ENCODE measurements at places on chromosomes 7 and 10.
A peak's percentile ranks its signal among the peaks of the same experiment; 100 is the strongest.

- DNase-seq = no peak
These were observed 371.8 kb downstream of the PAXIP1 start for GRCh38 chr7:154631162-154631561.

DNA sequence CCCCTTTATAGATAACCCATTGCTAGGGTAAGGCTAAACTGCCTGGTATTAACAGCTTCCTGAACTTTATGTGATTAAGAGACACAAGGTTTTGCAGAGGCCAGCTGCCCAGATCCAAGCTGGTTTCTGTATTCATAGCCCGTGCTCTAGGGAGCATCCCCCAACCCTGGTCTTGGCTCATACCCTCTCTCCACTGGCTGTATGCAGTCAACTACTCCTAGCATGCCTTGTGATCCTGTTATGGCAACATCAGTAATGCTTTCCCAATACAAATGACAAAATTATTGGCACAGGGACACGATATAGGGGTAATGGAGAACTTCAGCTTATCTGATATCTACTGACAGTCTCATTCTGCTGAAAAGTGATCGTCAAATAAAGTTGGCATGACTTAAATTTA is 202.8 kb upstream of the MKLN1 start:
- no peak for DNase-seq

GRCh38 chr7:154598864-154599263 is 404.1 kb downstream of the PAXIP1 start:
- no peak for DNase-seq

DNA sequence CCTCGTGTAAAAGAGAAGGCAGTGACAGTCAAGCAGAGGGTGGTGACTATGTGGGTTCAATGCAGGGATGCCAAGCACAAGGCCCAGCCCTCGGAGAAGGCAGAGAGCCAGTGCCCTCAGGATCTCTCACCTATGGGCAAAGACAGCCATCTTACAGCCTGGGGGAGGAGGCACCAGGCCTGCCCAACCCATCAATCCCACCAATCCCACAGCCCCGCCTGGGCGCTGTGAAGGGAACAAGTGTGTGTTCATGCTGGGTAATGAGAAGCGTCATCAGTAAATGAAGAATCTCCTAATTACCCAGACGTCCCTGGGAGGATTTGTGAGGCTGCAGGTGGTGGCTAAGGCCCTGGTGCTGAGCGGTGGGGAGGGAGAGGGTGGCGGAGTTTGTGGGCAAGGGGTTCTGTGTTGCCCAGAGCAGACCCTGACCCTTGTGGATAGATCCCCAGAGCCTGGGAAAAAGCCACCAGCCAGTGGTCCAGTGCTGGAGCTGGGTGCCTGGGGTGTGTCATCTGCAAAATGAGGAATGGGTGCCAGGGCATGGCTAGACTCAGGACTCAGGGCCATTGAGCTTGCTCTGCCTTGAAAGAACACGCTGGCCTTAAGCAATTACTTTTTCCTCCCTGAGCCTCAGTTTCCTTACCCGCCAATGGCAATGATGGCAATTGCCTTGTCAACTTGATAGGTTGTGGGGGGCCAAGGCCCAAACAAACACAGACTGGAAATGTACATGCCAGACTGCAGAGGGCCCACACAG is 128.1 kb upstream of the UNC5B start:
- DNase-seq = peak; percentile 3

- DNase-seq = no peak
These were observed 162.8 kb downstream of the ELMO1 start for GRCh38 chr7:37285706-37286453.

DNA sequence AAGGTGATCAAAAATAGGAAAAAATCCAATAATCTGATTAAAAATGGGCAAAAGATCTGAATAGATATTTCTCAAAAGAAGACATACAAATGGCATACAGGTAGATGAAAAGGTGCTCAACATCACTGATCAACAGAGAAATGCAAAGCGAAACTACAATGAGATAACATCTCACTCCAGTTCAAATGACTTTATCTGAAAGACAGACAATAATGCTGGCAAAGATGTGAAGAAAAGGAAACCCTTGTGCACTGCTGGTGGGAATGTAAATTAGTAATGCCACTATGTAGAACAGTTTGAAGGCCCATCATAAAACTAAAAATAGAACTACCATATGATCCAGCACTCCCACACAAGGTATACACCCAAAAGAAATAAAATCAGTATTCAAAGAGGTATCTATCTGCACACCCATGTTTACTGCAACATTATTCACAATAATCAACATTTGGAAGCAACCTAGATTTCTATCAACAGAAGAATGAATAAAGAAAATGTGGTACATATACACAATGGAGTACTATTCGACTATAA is 85.0 kb downstream of the LRRN3 start:
- no peak for DNase-seq

- peak; percentile 83 for DNase-seq
These were observed 16.9 kb upstream of the ZFAND2A start for GRCh38 chr7:1176891-1177373.

DNA sequence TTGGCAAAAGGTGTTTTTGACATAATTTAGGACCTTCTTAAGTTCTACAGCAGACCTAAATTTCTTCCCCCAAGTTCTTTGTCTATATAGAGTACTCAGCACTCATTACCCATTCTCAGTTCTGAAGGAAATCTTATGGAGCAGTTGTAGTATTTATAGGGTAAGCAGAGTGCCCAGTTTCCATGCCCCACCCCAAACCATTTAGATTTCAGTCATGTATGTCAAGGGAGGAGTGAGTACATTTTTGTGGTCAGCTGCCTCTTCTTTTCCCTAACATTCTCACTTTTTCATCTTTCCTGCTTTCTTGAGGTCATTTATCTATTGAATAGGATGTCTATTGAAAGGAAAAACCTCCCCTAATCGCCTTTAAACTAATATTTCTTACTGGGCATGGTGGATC is 83.3 kb downstream of the KAT6B start:
- no peak for DNase-seq

DNA sequence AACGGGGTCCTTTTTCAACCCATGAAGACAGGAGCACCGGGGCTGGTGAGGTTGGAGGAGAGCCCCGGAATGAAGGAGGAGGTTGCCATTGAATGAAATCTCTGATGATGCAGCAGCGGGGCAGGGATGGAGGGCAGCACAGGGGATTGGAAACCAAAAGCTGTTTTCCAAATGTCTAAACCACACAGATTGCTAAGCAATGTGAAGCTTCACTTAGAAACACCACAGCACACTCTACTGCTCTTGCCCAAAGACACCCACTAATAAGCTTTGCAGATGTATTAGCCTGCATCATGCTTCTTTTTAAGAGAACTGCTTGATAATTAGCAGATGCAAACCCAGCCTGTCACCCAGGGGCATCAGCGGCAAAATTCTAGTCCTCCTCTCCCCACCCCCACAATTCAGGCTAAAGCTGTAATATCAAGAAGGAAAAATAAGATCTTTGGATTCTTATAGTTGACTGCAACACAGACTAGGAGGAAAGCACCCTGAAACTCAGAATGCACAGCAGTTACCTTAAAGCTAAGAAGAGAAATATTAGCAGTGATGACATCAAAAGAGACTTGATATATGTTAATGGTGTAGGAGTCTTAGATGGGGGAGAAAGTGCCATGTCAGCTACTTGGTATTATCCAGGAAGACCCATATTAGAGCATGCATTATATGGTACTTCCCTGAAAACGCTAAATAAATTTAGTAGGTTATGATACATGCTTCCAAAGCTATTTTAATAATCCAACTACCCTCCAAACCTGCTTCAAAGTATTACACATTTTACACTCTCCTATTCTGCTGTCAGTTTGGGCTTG is 666.7 kb downstream of the KCNMA1 start:
- DNase-seq = no peak

DNA sequence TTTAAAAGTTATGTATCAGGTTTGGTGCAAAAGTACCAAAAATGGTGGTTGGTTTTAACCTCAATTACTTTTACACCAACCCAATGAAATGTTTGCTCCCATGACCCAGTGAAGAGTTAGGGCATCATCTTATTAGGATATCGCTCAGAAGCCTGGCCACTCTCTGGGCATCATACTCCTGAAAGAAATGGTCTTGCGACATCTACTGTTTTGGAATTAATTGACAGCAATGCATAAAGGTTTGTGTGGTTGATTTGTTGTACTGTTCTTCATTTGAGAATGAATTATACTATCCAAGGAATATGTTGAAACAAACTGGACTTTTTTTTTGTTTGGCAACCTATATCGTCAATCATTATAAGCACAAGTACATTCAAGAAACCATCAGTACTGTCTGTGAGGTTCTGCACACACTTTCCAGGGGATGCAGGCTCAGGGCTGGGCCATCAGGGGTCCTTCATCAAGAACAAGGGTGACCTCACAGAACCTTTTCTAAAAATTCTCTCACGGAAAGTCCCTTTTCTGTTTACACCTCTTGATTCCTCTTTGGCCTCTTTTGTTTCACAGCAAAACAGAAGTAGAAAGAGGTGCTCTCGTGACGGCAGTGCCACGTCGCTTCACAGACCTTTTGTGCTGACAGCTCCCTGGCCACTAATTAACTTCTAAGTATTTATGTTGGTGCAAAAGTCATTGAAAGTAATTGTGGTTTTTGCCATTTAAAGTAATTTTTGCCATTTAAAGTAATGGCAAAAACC is 117.2 kb upstream of the KLF6 start:
- no peak for DNase-seq

- DNase-seq = no peak
These were observed 136.0 kb upstream of the FAM20C start for GRCh38 chr7:56291-56913.

DNA sequence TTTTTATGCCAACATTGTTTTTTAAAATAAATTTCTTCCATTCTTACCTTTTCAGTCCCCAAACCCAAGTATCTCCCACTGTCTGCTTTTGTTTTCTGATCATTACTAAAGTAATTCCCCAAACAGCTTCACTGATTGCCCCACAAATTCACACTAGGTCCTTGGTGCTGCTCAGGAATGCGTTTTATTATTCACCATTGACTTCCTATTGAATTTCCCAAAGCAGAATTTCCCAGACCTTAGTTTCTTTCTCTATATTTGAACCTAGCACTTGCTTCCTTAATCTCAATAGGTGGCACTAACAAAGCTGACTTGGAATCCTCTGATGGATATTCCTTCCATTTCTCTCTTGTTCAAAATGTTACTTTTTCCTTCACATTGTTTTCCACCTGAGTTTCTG is 52.2 kb downstream of the FZD1 start:
- DNase-seq = no peak

- DNase-seq = peak; percentile 93
These were observed 1.5 kb downstream of the PTPN12 start for GRCh38 chr7:77538281-77539212.

- no peak for DNase-seq
These were observed 2.7 kb downstream of the KRIT1 start for GRCh38 chr7:92242972-92243371.

DNA sequence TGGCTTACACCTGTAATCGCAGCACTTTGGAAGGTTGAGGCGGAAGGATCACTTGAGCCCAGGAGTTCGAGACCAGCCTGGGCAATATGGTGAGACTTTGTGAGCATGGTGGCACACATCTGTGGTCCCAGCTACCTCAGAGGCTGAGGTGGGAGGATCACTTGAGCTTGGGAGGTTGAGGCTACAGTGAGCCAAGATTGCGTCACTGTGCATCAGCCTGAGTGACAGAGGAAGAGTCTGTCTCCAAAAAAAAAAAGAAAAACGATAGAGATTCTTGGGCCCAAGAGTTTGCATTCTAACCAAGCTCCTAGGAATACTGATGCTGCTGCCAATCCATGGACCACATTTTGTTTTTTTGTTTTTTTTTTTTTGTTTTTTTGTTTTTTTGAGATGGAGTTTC is 12.1 kb downstream of the MYOZ1 start:
- no peak for DNase-seq

DNA sequence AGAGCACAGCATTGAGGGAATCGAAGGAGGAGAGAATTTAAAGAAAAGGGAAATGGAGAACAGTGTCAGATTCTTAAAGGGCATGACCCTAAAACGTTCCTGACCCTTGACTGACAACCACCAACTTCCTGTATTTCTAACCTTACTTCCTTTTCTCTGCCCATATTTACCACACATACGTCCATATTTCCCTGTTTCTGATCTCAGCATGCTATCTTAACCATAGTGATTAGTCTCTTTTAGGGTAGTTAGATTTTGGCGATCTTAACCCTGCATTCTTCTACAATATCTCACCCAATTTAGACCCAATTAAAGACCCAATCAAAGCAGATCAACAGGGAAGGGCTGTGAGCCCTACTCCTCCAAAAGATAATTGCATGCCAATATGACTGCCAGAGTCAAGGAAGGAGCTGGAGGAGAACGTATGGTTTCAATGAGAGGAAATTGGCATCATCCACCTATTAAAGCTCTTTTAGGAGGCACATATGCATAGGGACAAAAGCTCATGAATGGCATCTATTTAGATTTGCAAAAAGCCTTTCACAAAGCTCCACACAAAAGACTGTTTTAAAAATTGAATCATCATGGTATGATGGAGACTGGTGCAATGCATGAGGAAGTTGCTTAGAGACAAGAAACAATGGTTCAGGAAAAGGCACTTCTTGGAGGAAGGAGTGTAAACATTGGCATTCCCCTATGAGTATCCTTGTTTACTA is 49.0 kb upstream of the ARHGAP12 start:
- DNase-seq = no peak

DNA sequence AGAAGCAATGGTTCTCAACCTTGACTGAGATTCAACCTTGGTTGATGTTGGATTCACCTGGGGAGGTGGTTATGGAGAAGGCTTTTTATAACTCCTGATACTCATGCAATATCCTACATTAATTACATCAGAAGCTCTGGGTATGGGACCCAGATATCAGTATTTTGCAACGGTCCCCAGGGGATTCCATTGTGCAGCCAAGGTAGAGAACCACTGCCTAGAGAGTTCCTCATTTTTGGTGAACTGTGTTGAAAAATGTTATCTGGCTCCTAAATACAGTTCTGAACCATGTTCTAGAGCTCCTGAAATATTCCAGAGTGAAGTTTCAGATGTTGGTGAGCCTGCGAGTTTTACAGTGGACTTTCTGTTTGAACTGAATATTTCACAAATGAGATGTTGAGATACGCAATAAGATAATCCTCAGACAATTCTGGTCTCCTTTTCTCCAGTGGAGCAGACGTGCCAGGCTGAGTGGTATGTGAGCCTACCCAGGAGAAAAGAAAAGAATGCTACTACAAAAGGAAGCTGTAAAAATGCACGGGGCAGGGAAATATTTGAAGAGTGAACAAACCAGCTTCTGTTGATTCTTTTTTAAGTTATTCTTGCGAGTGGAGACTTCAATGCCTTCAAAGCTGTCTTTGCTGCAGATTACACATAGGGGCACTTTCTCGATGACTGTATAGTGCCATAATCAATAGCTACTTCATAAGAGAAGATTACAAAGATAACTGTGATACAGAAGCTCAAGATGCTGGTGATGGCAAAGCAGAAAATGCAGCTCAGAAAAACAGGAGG is 13.6 kb upstream of the C10orf120 start:
- no peak for DNase-seq

GRCh38 chr7:105655500-105656380 is 74.4 kb upstream of the EFCAB10 start:
- no peak for DNase-seq

GRCh38 chr7:131605280-131605878 is 49.0 kb upstream of the PODXL start:
- DNase-seq = no peak

DNA sequence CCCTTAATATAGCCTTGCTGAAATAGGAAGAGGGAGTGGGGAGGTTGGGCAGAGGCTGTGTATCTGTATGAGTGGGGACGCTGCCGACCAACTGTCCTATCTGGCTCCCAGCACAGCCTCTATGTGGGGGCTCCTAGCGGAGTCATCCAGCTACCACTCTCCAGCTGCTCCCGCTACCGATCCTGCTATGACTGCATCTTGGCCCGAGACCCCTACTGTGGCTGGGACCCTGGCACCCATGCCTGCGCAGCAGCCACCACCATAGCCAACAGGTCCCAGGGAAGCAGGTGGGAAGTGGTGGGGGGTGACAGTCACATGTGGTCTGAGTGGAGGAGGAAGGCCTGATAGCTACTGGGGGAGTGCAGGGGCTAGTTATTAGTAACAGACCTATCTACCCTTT is 6.6 kb downstream of the MRPL43 start:
- DNase-seq = no peak

All from colonic mucosa (tissue), 4 donors.